ENCODE measurements at places on chromosomes 12 and 14. TPM values are rescaled to one million over a fixed set of nuclear protein-coding genes. Genes with fewer than 3 reads are reported as not detected.

SLC8B1 gene
- 28.3 TPM for total RNA-seq

RPS6KA5 gene
- 45.1 TPM for total RNA-seq

A2M gene
- total RNA-seq: 175 TPM

RTL1 gene
- total RNA-seq: not detected

GAS2L3 gene
- 0.53 TPM for total RNA-seq

TESPA1 gene
- total RNA-seq: 265 TPM

CABP1 gene
- total RNA-seq: 239 TPM

DHRS4 gene
- total RNA-seq: 11.6 TPM

TM9SF1 gene
- total RNA-seq: 25.9 TPM

CCDC184 gene
- total RNA-seq: 20.0 TPM

GALNT8 gene
- 41.1 TPM for total RNA-seq

GPR132 gene
- 1.7 TPM for total RNA-seq

EMP1 gene
- 28.0 TPM for total RNA-seq

KRT2 gene
- not detected for total RNA-seq

Measured in dorsolateral prefrontal cortex (tissue), 122 donors.